ENCODE measurements at places on chromosomes 1 and 21.
A peak's percentile ranks its signal among the peaks of the same experiment; 100 is the strongest.

DNA sequence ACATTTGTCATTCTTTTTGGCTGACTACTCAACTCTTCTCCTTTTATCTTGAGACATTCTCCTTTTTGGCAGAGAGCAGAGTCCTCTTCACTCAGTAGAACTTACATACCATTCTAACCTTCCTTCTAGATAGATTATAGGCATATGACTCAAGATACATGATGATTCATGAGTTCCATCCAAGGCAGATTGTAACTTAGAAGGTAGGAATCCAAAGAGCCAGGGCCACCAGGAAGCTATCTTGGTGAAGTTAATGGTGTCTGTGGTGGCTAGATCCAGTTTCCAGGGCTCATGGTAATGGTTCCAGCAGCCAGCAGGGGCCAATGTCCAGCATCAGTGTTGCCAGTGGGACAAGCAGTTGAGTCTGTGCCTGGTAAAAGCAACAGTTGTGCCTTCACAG is 76.1 kb upstream of the KIAA0040 start:
- DNase-seq = no peak

- DNase-seq = no peak
These were observed 284.5 kb upstream of the USP25 start for GRCh38 chr21:15445327-15445726.

GRCh38 chr1:114075546-114076242 is 78.0 kb downstream of the SYT6 start:
- no peak for DNase-seq

DNA sequence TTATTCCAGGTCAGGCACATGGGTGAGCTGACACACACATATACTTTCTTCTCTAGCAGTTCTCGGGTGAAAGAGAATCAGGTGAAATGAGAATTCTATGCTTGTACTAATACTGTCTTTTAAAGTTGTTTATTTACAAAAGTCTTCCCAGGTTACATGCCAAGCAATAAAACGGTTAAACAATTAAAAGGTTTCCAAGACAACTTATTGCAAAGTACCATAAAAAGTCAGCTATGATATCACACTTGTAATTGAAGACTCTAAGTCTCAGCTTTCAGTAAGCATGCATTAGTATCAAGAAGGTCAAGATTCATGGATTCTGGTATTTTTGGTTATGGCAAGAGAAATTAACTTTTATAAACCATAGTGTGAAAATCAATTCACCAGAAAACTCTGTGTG is 171.4 kb downstream of the PDE4B start:
- DNase-seq = no peak

DNA sequence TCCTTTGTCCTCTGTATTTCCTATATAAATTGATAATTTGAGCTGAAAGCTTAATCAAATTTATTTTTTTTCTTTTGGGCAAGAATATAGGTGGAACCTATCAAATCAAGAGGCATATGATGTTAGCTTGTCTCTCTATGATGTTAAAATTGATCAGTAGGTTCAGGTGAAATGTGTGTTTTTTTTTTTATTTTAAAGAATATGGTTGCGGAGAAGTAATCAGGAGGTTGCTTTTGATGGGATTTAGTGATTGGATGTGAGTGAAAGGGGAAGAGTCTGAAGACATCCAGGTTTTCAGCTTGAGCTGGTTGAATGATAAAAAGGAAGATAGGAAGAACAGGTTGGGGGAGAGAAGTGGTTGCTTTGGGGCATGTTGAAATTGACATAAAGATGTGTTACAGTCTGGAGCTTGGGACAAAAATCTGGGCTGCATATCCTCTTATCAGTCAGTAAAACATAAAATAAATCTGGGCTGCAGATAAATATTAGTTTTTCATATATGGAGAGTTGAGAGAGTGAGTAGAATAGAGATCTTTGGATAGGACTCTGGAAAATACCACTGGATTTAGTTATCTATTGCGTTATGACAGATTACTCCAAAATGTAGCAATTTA is 5.1 kb downstream of the OSBPL9 start:
- no peak for DNase-seq

DNA sequence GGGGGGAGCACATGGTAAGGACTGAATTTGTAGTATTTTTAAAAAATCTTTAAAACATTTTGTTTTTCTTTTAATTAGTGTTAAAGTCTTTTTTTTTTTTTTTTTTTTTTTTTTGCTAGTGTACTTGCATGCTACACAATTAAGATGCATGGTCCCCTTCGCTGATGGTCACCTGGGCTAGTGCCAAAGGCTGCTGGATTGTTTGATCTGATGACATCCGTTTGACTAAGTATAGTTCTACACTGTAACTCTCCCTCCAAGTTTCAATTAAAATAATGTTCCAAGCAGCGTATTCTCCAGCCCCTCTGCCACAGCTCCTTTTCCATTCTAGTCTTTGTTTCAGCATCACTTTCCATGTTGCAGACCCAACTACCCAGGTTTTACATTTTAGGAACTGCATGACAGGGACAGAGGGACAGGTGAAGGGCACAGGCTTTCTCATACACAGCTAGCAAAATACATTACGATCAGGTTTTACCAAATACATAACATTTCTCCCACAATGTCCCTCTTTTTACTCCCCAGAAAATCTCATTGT is 852 bp upstream of the RAVER2 start:
- DNase-seq = no peak

- DNase-seq = peak; percentile 16
These were observed 26.0 kb downstream of the MACF1 start for GRCh38 chr1:39230261-39231190.

DNA sequence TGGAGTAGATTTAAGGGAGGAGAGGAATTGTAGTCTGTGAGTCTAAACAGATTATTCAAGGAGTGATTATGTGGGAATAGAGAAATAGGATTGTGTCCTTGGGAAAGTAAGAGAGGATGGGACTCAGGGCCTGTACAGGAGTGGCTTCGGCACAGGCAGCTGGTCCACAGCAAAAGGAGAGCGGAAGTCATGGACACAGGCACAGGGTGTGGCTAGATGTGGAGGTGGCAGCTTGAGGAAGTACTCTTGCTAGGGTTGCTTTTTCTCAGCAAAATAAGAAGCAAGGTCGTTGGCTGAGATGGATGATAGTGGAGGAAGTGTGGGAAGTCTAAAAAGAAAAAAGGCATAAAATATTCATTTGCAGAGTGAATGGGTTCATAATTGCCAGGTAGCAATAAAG is 18.5 kb upstream of the ZNF648 start:
- DNase-seq = no peak

Data from prostate gland (tissue), 2 donors.